ENCODE measurements at places on chromosomes 3 and 15.

GRCh38 chr3:178551916-178552321 lies 15.7 kb downstream of the KCNMB2 start:
- DNase-seq = peak; percentile 85

- no peak for DNase-seq
These were observed 402.9 kb upstream of the C2CD4B start for GRCh38 chr15:62568004-62568403.

DNA sequence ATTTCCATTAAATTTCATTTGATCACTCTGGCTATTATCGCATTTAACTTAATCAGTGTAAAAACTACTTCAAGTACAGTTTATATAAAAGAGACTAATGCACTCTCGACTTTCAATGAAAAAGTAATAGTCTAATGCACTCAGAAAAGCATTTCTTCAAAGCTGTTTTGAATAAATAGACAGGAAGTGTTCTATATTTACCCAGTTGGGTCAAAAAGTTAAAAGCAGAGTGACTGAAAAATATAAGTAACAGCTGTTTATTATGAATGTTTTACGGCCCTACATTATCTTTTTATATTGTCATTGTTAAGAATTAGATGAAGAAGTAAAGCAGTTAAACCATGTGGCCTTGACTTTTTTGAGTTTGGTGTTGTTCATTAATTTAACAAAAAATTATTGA lies 391.8 kb downstream of the ZPLD1 start:
- no peak for DNase-seq

- DNase-seq = no peak
These were observed 105.6 kb downstream of the ARNT2 start for GRCh38 chr15:80509800-80510199.

- peak; percentile 91 for DNase-seq
These were observed 28.5 kb downstream of the DNAJC13 start for GRCh38 chr3:132445817-132446216.

GRCh38 chr3:136819392-136819730 lies 435 bp downstream of the SLC35G2 start:
- peak; percentile 77 for DNase-seq

DNA sequence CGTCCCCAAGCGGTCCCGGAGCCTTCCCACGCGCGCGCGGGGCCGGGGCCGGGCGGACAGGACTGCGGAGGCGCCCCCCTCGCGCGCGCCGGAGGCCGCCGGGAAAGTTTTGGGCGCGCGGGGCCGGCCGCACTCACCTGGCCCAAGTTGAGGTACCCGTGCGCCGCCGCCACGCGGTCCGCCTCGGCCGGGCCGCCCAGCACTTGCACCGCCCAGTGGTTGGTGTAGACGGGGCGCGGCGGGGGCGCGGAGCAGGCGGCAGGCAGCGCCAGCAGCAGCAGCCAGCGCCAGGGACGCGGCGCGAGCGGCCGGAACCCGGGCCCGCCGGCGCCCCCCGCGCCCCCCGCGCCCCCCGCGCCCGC lies 289 bp downstream of the PCSK6 start:
- peak; percentile 37 for DNase-seq

GRCh38 chr3:105996781-105997180 lies 128.0 kb upstream of the CBLB start:
- no peak for DNase-seq

DNA sequence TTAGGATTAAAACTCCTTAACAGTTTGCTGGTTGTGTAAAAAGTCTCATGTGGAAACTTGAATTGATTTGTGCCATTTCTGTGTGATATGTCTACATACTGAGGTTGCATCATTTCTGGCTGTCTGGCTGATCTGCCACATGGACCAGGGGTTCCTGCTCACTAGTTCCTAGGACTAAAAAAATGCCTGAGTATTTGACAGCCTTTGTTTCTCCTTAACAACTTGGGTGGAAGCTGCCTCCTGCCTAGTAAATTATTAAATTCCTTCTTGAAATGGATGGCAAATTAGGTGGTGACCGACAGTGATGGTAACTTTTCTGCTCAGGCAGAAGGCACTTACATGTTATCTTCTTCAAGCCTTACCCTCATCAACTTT lies 226.9 kb upstream of the MRPL3 start:
- no peak for DNase-seq

GRCh38 chr15:63509955-63510940 lies 5.9 kb downstream of the USP3 start:
- peak; percentile 58 for DNase-seq

DNA sequence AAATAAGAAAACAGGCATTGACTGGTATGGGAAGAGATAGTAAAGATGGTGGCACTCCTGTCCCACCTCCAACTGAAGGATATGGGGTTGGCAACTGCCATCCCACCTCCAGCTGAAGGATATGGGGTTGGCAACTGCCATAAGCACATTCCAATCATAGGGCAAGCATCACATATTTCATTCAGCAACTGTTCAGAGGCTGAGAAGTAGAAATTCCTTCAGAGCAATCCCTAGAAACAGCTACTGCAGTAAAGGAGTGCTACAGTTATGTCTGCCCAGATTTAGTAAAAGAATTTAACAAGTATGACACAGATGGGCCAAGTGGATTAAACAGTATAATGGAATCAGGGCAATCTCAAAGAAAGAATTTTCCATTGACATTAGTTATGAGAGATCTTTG lies 156.8 kb downstream of the IMPG2 start:
- no peak for DNase-seq

DNA sequence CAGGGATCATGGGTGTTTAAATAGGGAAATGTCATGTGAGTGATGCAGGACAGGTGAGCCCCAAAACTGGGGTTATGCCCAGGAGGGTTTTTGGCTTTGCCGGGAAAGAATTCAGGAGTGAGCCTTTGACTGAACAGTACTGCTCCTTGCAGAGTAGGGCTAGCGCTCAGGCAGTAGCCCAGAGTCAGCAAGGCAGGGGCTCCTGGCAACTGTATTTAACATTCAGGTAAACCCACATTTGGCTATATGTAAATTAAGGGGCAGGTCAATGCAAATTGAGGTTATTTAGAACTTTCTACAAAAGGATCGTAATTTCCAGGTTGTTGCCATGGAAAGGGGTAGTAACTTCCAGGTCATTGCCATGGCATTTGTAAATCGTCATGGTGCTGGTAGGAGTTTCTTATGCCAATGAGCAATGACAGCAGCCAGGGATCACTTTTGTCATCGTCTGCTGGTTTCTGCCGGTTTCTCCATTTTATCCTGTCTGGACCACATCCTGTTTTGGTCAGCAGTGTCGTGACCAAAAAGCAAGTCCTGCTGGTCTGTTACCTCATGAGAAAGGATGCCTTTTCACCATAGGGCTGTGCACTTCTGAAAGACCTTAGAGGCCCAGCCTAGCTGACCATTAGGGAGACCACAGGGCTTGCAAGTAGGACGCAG lies 24.3 kb downstream of the MTHFS start:
- DNase-seq = peak; percentile 80

GRCh38 chr3:186067360-186068242 lies 41.3 kb downstream of the ETV5 start:
- no peak for DNase-seq

GRCh38 chr3:128073807-128074206 lies 21.6 kb downstream of the SEC61A1 start:
- no peak for DNase-seq

- DNase-seq = no peak
These were observed 47.8 kb downstream of the IQGAP1 start for GRCh38 chr15:90435652-90436337.

- peak; percentile 31 for DNase-seq
These were observed 520.6 kb downstream of the MFSD1 start for GRCh38 chr3:159322322-159322939.

DNA sequence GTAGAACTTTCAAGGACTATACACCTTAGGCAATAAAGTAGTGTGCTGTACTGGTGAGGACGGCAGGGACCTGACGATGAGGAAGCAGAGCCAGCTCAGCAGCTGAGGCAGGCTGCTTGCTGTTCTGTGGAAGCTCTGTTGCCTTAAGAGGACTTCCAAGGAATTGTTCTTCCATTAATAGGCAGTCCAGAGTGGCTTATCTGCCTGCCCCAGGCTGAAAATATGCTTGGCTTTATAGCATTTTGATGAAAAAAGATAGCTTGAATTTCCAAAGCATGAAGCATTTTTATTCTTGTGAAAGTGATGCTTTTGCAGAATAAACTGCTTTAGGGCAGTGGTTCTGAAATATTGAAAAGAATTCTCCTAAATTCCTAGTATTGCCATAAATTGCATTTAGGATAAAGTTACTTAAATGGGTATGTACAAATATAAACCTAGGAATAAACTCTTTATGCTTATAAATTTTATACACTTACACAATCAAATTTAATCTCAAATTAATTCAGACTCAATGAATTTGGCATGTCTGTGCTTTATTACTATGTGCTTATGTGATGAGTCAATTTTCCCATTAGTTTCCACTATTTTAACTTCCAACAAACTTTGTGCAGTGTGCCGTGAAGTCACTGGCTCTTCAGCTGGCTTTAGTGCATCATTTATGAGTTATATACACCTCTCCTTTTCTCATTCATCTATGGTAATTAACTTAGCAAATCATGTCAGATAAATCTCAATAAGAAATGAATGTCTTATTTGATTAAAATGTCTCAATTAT lies 231.0 kb upstream of the RASGRP1 start:
- peak; percentile 24 for DNase-seq

DNA sequence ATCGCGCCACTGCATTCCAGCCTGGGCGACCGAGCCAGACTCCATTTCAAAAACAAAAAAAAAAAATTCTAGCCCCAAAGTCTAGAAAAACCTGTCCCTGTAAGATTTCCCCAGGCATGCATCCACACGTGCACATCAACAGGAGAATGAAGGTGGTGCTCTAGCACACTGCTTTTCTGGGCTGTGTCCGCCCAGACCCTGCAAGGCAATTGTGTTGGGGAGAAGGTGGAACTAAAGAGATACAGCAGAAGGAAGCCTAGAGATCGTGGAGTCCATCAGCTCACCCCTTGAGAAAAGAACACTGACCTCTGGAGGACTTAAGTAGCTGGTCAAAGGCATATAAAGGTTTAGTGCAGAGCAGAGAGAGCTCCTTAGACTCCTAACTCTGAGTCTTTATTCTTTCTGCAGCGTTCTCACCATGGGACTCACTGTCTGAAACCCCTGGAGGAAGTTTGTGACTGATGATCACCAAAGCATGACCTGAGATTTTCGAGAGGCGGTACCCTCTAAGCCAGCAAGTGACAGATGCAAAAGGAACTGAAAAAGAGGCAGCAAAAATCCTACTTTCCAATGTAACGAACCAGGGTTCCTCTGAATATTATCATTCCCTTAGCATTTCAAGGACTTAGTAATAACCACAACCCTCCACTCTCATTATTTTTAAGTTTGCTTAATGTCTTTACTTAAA lies 179.8 kb downstream of the MEX3B start:
- no peak for DNase-seq

DNA sequence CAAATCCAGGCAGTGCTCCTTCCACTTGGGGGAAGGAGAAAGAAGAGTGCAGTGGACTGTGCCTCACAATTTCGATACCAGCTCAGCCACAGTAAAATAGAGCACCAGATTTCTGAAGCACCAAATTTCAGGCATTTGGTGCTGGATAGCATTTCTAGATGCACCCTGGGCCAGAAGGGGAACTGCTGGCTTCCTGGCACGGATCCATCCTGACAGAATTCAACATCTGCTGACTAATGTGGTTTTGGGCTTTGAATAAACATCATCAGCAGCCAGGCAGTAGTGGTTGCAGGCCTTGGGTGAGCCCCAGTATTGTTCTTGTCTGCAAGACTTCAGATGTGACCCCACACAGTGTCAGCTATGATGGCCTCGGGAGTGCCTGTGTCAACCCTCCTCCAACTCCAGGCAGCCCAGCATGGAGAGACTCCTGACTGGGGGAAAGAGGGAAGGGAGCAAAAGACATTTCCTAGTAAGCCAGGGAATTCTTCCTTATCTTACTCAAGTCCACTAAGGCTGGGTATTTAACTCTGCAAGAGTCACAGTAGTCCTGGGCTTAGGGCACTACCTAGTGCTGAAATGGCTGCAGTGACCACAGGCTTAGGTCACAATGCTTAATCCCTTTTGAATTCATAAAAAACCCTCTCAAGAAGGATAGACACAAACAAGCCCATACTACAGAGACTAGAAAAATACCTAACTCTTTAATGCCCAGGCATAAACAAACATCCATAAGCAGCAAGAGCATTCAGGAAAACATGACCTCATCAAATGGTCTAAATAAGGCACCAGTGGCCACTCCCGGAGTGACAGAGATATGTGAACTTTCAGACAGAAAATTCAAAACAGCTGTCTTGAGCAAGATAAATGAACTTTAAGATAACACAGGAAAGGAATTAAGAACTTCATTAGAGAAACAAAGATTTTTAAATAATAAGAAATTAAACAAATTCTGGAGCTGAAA lies 74.7 kb downstream of the SPATA16 start:
- DNase-seq = peak; percentile 19

DNA sequence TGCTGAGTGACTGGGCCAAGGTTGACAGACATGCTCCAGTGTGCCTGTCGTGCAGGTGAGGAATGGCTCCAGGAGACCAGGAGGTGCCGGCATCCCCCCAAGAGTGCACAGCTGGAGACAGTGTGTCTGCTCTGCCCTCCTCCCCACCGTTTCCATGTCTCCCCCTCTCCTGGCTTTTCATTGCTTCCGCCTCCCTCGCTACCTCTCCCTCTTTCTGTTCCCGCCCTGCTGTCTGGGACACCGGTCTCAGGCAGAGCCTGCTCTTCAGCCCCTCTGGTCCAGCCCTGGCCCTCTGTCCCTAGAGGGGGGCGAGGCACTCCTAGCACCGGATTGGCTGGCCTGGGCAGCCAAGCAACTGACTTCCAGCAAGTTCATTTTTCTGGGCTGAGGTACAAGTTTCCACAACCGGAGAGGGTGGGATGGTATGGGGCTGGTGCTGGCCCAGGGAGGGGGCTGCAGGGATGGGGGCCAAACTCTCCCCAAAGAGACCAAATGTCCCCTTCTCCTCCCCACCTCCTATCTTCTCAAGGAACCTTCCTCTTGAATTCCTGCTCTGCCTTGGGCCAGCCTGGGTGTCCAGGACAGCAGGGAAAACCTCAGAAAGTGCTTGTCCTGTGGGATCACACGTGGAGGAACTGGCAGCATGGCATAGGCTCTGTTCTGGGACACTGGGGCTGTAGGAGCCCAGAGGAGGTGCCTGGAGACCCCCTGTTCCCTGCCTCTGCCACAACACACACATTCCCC lies 32.6 kb downstream of the PRKCD start:
- no peak for DNase-seq

GRCh38 chr3:195114786-195115599 lies 156.0 kb downstream of the XXYLT1 start:
- DNase-seq = no peak

GRCh38 chr3:197124713-197125112 lies 95.1 kb upstream of the MELTF start:
- peak; percentile 76 for DNase-seq

DNA sequence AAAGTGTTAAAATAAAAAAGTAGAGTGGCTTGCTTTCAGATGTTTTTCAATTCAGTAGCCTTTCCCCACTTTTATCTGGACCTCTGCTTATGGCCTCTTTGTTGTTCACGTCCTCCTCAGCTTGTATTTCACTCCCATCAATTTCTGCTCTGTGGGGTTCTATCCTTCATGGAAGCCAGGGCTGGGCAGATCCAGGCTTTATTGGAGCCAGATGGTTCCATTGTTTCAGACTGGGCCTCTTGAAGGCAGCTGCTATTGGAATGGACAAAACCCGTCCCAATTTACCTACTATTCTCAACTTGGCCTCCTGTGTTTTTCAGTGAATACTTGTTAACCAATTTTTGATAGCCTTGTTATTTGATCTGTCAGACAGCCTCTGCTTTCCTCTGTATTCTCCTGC lies 10.9 kb upstream of the AADACL2 start:
- no peak for DNase-seq

- no peak for DNase-seq
These were observed 223.3 kb downstream of the FOXP1 start for GRCh38 chr3:71360180-71360579.

GRCh38 chr15:59259137-59259943 lies 52.7 kb downstream of the LDHAL6B start:
- DNase-seq = no peak

GRCh38 chr15:48131324-48131723 lies 10.5 kb downstream of the SLC24A5 start:
- no peak for DNase-seq

Data from fibroblast of villous mesenchyme (primary cell).